Stimulated activated CD4-positive, alpha-beta T cell treated with anti-CD3 and anti-CD28 coated beads, TNF-alpha, amount 100 ng/mL, for 48 hours (primary cell): ENCODE measurements at places on chromosomes 4 and X.

GRCh38 chr4:125313989-125314667, 627 bp upstream of the FAT4 start:
- DNase-seq, result no peak

DNA sequence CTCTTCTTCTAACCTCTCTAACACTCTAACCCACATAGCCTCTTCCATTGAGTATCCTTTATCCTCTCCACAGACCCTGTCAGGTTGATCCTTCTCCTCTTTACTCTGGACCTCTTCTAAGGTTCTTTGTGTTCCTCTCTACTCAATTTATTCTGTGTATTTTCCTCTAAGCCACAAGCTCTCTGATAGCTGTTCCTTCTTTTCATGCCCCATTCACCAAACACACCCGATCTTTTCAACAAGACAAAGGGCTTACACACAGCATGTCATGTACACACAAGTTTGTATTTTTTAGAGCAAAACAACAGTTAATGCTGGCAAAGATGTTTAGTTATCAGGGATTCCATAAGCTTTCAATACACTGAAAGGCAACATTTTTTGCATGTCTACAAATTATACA, 1.9 kb downstream of the SPIN2B start:
- DNase-seq, result no peak

- DNase-seq, result no peak
Observed at GRCh38 chr4:151324124-151324751, 1.2 kb downstream of the SH3D19 start.

GRCh38 chr4:82217986-82218715, 155.6 kb downstream of the HNRNPD start:
- no peak for DNase-seq

- DNase-seq, result no peak
Observed at GRCh38 chrX:130055103-130055502, 55.2 kb downstream of the ELF4 start.
